ENCODE measurements at places on chromosomes 2 and 18.

DNA sequence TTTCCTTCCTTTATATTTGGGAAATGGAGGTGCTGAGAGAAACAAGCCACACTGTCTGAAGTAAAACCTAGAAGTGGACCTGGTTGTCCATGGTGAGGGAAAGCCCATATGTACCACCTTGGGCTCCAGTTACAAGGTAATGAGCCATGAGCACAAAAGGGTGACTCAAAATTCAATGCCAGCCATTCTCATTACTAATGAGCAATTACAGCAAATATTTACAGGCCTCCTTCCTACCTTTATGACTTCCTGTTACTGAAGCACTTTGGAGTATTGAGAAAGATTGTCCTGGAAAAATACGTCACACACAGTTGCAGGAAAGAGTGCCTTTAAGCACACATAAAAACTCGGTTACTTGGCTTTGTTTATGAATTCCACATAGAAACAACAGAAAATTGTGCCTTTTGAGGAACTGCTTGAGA lies 9.1 kb downstream of the EPAS1 start:
- no peak for DNase-seq

DNA sequence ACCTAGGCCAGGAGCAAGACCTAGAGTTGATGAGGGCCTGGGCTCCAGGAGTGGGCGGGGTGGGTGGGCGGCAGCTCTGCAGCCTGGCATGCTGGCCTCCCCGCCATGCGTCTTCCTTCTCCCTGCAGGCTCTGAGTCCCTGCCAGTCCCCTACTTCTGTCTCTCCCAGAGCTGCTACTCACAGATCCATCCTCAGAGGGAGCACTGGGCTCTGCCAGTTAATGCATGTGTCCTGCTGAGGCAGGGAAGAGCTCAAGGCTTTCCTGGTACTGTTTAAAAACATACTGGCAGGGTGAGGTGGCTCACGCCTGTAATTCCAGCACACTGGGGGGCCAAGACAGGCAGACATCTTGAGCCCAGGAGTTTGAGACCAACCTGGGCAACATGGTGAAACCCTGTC lies 38.7 kb upstream of the EDAR start:
- DNase-seq = no peak

DNA sequence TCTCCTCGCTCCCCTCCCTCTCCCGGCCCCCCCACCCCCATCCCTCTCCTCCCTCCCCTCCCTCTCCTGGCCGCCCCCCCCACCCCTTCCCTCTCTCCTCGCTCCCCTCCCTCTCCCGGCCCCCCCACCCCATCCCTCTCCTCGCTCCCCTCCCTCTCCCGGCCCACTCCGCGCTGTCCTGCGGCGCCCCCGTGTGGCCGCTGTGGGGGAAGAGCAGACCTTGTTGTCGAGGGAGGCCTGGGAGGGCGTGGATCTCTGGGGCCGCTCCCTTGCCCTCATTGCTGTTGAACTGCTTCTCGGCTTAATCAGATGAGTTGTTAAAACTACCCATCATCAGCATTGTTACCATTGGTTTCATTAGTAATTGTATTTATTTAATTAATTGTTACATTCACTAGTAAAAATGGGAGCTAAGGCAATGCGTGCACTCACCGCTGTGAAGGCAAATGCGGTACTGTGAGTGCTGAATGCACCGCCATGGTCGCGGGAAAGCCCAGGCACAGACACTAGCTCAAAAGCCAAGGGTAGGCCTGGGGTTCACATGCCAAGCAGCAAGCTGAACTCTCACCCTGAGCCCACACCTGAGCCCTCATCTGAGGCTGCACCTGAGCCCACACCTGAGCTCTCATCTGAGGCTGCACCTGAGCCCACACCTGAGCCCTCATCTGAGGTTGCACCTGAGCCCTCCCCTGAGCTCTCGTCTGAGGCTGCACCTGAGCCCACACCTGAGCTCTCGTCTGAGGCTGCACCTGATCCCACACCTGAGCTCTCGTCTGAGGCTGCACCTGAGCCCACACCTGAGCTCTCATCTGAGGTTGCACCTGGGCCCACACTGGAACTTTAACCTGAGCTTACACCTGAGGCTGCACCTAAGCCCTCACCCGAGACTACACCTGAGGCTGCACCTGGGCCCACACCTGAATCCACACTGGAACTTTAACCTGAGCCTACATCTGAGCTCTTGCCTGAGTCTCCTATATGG lies 8.8 kb downstream of the RTP5 start:
- DNase-seq = peak; percentile 94

DNA sequence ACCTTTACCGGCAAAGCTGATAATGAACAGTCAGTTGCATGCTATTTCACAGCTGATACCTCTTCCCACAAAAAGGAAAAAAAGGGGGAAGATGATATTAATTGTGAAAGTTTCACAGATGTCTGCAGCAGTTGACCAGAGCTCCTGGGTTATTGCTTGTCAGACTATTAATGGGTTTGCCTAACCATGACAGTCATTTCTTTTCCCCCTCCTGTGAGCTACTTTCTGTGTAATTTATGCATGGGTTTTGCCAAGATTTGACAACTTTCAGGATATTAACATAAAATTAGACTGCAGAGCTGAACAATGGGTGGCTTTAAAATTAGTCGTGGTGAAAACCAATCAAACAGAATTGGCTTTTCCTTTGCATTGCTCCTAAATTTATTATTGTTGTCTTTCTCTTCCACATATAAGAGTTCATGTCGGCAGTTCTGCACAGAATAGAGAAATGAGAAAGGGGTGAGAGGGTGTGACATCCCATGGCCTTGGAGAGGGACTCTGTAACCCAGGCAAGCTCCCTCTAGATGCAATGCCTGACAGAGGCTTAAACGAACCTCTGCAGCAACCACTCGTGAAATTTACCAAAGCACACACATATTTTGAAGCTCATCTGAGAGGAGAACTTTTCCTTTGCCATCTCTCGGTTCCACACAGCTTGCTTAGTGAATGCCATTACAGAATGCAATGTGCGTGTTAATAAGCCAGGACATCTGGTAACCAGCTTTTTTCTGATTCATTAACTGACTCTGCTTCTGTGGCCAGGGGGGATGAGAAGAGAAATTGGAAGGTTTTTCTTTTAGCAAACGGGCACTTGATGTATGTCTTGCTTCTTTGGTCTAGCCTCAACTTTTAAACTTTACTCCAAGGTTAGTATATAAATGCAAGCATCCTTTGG lies 82.2 kb upstream of the ITGA4 start:
- DNase-seq = peak; percentile 59

DNA sequence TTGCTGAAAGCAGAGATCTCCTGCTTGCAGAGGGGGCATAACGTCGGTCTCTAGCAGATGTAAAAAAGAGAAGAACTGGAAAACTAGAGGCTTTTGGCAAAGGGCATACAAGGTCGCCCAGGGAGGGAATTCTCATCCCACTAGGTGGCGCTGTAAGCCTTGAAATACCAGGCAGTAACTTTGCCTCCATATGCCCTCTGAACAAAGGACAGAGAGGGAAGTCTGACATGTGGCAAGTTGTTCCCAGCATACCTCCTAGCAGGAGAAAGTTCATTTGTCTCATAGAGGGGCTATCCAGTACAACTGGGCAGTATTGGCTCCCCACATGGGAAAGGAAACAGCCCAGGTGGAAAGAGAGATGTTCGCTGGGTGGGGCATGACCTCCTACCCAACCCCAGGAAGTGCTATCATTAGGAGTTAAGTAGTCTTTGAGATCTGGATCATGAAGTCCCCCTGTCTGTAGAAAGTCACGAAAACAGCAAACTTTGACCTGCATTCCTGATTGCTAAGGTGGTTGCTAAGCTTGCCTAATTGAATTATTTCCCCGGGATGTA lies 39.9 kb downstream of the STK17B start:
- DNase-seq = peak; percentile 24

DNA sequence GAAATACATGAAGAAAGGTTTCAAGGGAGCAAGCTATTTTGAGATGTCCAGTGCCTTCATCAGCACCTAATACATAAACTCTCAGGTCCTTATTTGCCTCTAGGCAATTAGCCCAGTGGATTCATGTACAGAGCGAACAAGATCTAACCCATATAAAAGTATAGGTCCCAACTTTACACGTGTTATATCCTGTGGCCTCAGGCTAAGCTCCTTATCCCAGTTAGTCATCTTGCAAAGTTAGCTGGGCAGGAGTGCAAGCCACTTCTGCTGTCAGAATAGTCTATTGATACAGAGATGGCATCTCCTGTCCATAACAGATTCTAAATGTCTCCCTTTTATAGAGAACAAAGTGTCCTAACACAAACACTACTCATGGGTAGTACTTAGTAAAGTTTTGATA lies 203.9 kb upstream of the PIK3C3 start:
- no peak for DNase-seq

GRCh38 chr2:204159526-204159925 lies 223.0 kb downstream of the ICOS start:
- DNase-seq = no peak

DNA sequence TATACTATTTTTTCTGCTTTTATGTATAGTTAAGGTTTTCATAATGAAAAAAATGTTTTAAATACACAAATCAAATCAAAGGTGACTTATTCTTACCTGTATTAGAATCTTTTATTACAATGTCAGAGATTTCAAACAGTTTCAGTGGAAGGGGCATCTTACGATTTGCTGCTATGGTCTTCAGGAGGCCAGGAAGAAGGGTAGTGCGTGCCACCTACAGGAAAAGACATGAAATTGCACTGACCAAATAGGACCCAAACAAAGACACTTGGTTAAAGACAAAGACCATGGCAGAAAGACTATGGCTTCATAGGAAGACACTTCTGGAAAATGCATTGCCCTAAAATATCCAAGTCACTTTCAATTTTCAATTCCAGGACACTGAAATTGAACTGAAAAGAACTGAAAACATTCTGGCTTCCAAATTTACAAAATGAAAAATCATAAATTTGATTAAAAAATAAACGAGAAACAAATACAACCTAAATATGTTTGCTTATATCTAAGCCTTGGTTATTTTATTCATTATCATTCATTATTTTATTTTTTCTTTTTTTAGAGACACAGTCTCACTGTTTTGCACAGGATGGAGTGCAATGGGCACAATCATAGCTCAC lies 42.1 kb downstream of the FARSB start:
- peak; percentile 68 for DNase-seq

GRCh38 chr2:18548621-18549020 lies 11.8 kb downstream of the RDH14 start:
- DNase-seq = no peak

GRCh38 chr2:179410552-179411356 lies 146.1 kb upstream of the SESTD1 start:
- peak; percentile 65 for DNase-seq

DNA sequence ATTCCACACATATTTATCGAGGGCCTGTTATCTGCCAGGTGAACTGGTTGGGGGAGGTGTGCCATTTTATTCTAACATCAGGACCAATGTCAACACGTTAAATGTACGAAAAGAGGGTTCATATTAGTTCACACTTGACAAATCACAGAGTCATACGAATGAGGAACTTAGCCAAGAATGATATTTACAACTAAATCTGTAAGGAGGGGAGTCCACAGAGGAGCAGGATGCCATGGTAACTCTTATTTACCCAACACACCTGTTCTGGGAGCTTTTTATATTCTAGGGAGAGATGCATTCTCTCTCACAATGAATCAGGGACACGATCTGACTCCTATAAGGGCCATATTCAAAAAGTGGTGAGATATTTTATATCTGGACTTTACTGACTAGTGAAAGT lies 144.1 kb downstream of the CDC42EP3 start:
- DNase-seq = no peak

DNA sequence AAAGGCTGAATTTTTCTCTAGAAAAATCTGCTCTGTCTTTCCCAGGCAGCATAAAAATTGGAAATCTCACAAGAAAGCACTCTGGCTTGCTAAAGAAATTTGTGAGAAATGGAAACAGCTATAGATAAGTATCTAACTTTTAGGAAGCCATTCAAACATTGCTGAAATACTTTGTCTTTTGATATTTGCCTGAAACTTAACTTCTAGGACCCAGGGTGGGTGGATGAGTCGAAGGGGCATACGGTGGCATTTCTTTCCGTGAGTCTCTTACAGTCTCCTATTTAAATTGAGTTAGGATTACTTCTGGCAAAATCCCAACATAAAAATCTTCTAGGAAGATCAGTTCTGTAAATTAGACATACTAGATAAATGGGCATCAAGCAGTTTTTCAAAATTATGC lies 532 bp upstream of the COL3A1 start:
- DNase-seq = no peak

DNA sequence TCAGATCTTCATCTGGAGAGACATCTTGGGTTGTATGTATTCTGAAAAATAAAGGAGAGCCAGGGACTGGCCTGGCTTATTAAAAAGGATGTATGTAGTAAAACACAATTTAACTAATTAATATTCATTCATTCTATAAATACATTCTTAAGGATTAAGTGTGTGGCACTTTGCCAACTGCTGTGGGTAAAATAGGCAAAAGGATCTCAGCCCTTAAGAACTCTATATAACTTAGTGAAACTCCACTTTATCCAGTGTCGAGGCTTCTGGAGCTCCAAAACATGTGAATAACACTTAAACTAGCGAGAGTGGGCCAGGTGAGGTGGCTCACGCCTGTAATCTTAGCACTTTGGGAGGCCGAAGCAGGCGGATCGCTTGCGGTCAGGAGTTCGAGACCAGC lies 7.7 kb upstream of the STK39 start:
- DNase-seq = no peak

DNA sequence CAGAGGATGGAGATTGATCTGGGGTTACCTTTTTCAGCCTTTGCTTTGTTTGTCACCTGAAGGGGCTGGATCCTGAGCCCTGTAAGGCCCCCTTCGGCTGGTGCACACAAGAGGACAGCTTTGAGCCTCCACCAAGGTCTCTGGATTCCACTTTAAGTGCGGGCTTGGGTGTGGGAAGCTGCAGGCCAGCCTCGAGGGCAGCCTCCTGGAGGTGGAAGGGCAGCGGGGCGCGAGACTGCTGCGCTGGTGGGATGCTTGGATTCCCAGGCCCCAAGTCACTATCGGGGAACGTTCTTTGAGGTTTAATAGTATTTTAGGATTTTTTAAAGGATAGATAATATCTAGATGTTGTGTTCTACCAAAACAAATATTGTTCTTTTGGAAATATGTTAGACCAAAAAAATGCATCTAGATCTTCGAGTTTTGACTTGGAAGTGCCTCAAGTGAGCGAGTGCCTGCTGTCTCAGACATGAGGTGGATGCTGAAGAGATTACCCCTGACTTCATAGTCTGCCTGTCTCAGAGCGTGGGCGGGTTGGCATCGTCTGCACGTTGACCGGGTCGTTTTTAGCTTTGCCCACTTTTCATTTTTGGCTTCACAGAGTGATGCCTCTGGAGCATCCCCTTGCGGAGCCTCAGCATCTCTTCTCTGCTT lies 113.8 kb downstream of the AGAP1 start:
- peak; percentile 53 for DNase-seq

DNA sequence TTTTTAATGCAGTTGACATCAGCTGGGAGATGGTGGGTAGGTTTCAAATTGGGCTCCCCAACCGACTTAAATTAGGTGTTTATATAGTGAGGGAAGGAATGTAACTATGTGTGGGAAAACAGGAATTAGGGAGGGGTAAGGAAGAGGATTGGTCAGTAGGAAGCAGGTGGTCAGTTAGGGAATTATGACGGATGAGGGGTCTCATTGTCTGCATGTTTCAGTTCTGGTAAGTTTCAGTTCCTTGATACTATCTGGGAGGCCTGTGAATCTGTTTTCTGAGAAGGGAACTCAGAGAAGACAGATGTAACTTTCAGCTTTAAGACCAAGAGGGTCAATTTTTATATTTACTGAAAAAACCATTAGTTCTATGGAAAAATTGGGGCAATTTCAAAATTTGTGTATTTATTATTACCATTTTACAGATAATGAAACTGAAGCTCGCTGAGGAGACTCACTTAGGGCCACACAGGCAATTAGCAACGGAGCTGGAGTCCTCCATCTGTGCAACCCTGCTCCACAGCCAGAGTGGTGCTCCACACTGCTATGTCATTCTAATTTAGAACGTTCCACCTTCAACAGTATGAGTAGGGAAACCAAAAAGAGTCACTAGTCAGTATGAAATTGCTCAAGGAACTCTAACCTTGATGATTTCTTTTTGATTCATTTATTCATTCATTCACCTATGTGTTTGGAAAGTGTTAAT lies 36.0 kb upstream of the CCDC195 start:
- no peak for DNase-seq

Data from GM03348 (cell line).